Renal cortex interstitium (tissue), 15 donors: ENCODE measurements at places on chromosomes 5 and 9.

GRCh38 chr9:20623748-20624124 lies 1.4 kb upstream of the MLLT3 start:
- DNase-seq: no peak

- DNase-seq: no peak
Observed at GRCh38 chr5:1944408-1944807, 61.7 kb upstream of the IRX4 start.

DNA sequence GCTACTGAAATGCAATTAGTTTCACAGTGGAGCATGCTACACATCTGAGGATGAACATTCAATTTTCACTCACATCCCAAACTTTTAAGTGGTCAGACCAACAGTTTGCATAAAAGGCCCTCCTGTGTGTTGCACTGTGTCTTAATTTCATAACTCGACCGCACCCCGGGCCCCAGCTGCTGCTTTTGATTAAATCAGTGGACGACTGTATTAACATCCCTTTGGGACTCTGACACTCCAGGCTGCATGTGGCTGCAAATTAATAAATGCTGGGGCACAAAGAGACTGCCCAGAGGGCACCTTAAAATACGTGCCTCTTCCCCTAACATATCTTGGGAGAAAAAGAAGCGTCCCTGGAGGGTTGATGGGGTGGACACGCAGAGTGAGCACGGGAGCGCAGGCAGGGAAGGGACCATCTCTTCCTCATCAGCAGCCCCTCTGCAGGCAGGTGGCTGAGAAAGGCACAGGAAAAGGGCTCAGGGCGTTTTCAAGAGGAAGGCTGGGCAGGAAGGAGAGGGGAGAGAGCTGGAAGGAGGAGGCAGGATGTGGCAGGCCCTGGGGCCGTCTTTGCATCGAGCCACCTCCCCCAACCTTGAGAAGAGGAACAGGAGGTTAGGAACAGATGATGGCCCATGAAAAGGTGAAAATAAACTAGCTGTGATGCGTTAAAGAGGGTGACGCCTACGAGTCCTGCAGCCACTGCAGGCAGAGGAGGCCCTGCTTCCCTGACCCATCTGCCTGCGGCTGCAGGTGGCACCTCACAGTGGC lies 18.6 kb downstream of the MED10 start:
- DNase-seq: no peak

DNA sequence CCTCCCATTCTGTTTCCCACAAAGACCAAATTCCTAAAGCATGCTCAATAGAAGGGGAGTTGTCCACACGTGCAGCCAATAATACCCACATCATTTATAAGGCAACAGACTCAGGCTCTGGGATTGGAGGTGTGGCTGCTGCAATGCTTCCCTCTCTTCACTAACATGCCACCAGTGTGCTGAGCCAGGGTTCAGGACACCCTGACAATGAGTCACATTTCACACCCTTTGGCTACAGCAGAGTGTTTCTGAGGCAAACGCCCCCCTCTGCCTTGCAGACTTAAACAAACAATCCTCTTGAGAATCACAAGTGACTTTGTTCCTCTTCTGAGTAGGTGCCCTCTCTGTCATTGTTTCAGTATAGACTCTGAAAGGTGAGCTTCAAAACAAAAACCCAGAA lies 189.3 kb upstream of the TLE4 start:
- no peak for DNase-seq

GRCh38 chr9:115766370-115766955 lies 387.1 kb upstream of the PAPPA start:
- no peak for DNase-seq

GRCh38 chr5:136021016-136021405 lies 7.8 kb upstream of the TGFBI start:
- DNase-seq: no peak
